Lung (tissue), 17 donors: ENCODE measurements at places on chromosomes 6 and 20. TPM values are rescaled to one million over a fixed set of nuclear protein-coding genes. Genes with fewer than 3 reads are reported as not detected.

DNA sequence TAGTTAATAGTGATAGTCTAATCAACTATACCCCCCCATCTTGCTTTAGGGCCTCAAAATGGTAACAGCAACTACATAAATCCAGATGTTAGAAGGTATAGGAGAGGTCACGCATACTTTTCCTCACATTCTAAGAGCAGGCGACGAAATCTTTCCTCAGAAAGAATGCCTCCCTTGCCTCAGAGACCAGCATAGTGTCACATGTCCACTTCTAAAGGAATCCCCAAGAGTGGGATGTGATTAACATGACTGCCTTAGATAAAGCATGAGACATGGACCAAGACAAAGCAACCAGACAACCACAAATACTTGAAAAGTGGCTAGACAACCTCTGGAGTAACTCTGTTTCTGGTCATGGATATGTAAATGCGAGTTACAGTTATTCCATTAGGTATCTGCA, 710.7 kb downstream of the EYS start:
- no peak for DNase-seq

LIN28B gene
- not detected for polyA plus RNA-seq

DNA sequence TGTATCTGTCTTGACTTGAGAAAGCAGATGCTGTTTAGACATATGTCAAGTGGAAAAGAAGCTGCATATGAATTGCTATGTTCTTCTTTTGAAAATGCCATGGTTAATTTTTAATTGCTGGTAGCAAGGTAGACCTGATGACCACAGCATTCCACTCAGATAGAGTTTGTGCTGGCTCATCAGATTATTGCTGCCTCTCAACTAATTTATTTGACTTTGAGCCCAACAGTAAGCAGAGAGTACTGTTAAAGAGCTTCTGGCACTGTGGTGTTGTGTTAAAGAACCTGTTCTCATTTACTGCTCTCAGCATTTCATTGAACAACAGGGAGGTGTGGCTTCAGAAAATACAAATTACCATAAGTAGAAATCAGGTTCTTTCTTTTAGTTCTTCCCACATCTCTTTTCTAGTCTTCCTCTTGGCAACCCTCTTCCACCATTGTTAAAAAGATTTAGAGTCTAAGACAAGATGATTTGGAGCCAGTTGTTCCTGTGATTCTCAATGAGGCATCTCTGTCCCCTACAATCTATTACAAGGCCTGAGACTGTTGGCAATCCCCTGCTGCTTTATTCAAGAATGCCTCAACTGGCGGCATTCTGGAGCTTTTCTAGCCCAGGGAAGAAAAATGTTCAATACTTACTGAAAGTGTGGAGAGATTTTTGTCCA, 967.6 kb upstream of the GJE1 start:
- DNase-seq, result no peak

RSPO4 gene
- polyA plus RNA-seq, result 2.6 TPM

- DNase-seq, result no peak
Observed at GRCh38 chr6:31203345-31203979, 33.0 kb upstream of the POU5F1 start.

DLK2 gene
- polyA plus RNA-seq, result 1.1 TPM

MEI4 gene
- not detected for polyA plus RNA-seq

- DNase-seq, result no peak
Observed at GRCh38 chr6:2073476-2073875, 171.9 kb downstream of the GMDS start.

ID4 gene
- 23.9 TPM for polyA plus RNA-seq

PRL gene
- polyA plus RNA-seq, result 0.17 TPM

DNA sequence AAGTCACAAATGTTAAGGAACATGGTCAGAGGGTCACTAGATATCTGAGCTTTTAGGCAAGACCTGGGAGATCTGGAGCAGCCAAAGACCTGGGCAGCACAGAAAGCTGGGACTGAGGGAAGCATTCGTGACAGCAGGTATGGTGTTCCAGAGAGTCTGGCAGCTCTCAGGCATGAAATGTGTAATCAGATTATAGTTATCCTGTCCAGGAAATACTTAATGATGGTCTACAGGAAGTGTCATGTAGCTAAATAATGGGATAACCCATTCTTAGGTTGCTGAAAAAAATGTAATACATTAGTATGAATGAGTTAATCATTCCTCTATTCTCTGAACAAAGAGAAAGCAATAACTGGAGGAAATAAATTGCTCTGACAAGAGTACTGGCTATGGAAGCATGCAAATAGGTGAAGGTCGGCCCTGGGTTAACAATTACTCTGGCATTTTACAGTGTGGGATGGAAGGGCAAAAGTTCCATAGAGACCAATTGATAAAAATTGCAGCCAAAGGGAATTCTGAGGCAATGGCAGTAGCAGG, 740.5 kb downstream of the CBLN4 start:
- no peak for DNase-seq

DNA sequence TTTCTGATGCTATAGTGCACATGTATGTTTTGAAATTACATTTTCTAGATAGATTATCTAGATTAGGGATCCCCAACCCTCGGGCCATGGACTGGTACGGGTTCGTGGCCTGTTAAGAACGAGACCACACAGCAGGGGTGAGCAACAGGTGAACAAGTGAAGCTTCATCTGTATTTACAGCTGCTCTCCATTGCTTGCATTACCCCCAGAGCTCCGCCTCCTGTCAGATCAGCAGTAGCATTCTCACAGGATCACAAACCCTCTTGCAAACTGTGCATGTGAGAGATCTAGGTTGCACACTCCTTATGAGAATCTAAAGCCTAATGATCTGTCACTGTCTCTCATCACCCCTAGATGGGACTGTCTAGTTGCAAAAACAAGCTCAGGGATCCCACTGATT, 10.4 kb downstream of the CEP57L1 start:
- DNase-seq, result no peak

DNA sequence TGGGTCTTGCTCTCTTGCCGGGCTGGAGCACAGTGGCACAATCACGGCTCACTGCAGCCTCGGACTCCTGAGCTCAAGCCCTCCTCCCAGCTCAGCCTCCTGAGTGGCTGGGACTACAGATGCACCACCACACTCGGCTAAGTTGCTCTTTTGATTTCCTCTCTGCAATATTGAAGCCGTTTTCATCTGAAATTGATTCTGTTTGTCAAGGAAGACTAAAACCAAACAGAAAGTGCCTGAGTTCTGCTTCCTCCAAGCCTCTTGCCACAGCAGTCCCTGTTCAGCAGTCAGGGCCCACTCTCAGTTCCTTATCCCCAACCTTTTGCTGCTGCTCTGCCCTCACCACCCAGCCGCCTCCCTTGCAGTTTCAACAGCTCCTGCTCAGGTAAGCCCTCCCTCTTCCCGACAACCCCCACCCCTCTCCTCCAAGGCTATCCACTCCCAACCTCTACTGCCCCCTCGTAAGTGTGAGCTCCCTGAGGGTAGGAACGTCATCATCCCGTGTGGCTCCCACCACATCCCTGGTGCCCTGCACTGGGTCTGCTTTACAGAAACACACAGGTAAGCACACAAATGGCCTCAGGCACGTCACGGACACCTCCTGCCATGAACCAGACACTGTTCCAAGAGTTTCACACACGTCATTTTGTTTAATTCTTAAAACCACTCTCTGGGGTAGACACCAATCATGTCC, 70.7 kb upstream of the TAB2 start:
- no peak for DNase-seq

PGC gene
- polyA plus RNA-seq, result 1,394 TPM
